ENCODE measurements at places on chromosomes 2 and 18.

DNA sequence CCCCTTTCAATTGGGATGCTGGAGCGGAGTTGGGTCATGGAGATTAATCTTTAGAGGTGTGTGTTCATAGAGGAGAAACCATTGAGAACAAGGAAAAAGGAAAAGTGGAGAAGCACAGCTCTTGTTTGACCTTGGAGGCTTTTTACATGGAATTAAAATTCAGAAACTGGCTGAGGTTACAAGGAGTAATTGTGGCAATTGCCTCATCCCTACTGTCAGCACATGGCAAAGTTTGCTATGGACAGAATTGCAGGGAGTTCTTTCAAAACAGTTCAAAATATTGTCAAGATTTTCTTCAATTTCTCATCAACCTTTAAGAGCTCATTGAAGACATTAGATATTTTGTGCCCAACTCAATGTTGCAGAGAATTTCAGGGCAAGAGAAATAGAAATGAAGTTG is 232.7 kb downstream of the SLC8A1 start:
- no peak for DNase-seq

DNA sequence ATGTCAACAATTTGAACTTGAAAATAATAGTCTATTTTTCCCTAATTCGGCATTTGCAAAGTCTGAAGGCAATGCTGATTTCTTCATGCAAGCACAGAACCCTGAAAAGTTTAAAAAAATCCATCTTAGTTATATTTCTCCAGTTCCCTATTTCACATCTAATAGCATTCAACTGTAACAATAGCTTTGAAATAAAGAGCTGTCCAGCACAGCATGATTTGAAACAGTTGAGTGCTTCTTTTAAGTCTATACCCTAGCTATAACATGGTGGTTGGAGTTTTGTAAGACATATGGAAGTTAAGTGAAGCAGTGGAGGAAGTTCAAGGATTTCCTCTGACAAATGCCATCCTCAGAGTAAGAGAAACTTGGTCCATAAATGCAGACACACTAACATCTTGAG is 691.9 kb downstream of the ERBB4 start:
- no peak for DNase-seq

GRCh38 chr2:62343206-62343605 is 147.3 kb downstream of the B3GNT2 start:
- no peak for DNase-seq

- DNase-seq: no peak
These were observed 25.6 kb downstream of the ZNF407 start for GRCh38 chr18:74623047-74623816.

DNA sequence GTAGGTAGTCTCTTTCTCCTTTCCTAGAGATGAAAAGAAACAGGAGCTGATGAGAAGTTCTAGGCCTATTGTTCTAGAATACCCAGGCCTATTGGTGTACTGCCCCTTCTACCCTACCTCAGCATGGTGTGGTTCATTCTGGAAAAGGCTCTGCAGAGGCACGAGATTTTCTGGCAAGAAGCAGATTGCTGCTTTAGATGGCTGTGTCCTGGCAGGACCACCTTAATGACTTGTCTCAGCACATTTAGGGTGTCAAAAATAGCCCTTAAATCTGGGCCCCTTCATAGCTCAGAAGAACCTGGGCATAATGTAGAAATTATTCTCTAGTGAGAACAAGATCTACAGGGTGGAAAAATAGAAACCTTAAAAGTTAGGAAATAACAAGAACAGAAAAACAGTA is 87.9 kb downstream of the BCL2L11 start:
- no peak for DNase-seq

GRCh38 chr2:105795575-105795934 is 50.8 kb downstream of the NCK2 start:
- DNase-seq: peak; percentile 62

- DNase-seq: no peak
These were observed 120.0 kb upstream of the TRIB2 start for GRCh38 chr2:12596771-12597170.

DNA sequence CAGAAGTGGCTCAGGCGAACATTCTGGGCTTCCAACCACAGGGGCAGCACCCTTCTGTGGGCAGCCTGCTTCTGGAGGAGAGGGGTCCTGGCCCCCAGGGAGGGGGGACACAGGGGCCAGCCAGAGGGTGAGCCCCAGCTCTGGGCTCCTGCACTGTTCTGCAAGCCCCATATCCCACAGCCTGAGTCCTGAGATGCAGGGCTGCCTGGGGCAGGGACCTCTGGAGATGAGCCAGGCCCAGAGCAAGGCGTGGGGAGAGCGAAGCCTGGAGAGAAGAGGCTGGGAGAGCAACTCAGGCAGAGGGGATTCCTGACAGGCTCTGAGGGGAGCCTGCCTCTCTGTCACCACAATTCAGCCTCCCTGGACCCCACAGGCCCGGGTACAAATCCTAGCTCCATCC is 13.5 kb upstream of the PRSS56 start:
- no peak for DNase-seq

- DNase-seq: no peak
These were observed 367.9 kb downstream of the MTX2 start for GRCh38 chr2:176637142-176637485.

DNA sequence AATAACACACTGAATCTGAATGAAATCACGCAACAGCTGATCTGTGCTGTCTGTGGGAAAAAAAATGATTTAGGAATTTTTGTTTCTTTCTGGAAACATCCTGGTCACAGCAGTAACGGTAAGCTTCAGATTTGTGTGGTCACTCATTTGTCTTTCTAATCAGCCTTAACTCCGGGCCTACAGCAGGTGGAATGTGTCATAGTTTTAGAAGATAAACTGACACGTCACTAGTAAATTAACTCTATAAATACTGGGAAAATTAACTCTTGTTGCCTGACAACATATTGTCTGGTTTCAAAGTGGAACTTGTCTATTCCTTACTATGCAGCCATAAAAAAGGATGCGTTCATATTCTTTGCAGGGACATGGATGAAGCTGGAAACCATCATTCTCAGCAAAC is 58.1 kb upstream of the NCK2 start:
- no peak for DNase-seq

GRCh38 chr2:65658881-65659280 is 226.5 kb upstream of the SPRED2 start:
- no peak for DNase-seq

GRCh38 chr2:119548516-119549120 is 4.4 kb downstream of the CFAP221 start:
- no peak for DNase-seq

DNA sequence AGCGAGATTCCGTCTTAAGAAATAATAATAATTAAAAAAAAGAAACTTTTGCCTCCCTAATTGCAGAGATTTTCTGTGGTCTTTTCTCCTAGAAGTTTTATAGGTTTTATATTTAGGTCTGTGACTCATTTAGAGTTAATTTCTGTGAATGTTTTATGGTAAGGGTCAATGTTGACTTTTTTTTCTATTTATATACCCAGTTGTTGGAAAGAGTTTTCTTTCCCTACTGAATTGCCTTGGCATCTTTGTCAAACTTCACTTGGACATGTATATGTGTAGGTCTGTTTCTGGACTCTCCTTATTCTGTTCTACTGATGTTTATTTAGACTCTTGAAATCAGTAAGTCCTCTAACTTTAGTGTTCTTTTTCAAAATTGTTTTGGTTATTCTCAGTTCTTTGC is 5.5 kb downstream of the ZNF512 start:
- no peak for DNase-seq

DNA sequence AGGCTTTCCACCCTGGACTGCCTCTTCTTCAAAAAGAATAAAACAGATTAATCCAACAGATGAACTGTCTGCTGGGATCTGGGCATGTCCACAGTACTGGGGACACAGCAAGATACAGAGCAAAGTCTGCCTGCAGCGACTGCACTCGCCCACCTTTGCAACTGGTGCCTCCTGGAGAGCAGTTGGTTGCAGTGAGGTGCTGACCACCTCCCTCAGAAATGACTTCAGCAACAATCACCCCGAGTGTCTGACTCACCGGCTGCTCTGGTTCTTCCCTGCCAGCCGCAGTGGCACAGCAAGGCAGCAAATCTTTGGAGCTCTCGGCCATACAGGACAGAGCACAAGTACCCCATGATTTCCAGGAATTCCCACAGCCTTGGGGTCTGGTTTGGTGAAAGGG is 179.7 kb downstream of the ANAPC1 start:
- peak; percentile 29 for DNase-seq

DNA sequence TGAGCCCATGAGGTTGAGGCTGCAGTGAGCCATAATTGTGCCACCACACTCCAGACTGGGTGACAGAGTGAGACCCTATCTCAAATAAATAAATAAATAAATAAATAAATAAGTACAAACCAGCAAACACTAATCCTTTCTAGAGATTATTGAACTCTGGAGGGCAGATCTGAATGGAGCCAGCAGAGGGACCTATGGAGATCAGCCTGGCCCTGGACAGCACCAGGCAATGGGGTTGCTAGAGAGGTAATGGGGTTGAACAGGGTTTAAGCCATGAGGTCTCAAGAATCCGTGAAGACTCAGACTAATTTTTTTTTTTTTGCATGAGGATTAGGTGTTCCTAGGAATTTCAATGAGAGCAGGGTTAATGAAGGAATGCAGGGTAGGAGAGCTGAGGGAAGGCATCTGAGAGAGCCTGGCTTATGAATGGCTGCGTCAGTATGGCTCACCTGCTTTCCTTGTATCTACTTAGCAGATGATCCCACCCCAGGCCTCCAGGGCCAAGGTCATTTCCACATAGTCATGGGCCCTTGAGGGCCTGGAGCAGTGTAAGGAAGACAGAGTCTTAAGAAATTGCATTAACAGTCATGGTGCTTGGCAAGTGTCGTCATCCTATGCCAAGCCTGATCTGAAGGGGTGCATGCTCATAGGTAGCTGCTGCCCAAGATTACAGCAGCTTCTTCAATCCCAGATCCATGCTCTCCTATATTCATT is 34.6 kb upstream of the IL37 start:
- no peak for DNase-seq

DNA sequence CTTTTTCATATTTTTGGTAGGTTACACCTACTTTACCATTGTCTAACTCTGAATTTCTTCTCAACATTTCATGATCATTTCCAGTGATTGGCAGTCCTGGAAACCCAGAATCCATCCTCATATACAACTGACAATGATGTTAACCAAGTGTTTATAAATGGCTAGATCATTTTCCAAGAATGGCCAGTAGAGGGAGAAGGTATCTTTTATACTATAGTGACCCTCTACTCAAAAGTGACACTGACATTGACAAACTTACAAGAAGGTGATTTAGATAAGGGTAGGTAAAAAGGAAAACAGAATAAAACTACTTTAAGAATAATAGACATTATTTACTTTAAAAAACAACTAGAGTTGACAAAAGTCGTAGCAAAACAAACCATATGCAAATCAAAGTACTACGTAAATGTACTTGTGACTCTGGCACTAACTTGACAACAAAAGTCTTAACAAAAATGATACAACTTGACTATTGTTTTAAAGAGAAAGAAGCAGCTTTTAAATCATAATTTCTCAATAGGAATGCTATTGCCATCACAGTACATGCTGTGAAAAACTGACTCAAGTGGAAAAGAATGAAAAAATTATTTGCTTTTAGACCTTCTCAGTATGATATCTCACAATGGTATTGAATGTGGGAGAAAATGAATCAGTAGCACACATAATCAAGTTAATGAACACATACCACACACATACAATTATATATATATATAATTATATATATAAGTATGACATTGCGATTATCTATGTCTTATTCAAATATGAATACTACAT is 76.6 kb upstream of the GRB14 start:
- DNase-seq: peak; percentile 1

DNA sequence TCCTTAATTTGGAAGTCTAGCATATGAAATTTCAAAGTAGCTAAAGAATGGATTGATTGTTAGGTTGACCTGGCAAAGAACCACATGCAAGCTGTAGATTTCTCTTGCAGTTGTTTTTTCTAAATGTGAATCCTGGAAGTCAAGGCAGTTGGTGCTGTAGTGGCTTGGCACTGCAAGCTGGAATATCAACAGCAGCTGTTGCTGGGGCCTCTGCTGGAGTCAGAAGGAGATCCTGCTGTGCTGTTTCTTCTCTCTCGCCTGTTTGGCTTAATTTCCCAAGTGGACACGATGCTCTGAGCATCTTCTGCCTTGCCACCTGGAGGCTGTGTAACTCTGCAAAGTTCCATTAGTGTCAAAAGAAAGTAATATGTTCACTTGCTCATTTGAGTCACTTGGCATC is 12.6 kb downstream of the PIK3C3 start:
- DNase-seq: no peak

- no peak for DNase-seq
These were observed 7.4 kb downstream of the PTRHD1 start for GRCh38 chr2:24785671-24786321.

DNA sequence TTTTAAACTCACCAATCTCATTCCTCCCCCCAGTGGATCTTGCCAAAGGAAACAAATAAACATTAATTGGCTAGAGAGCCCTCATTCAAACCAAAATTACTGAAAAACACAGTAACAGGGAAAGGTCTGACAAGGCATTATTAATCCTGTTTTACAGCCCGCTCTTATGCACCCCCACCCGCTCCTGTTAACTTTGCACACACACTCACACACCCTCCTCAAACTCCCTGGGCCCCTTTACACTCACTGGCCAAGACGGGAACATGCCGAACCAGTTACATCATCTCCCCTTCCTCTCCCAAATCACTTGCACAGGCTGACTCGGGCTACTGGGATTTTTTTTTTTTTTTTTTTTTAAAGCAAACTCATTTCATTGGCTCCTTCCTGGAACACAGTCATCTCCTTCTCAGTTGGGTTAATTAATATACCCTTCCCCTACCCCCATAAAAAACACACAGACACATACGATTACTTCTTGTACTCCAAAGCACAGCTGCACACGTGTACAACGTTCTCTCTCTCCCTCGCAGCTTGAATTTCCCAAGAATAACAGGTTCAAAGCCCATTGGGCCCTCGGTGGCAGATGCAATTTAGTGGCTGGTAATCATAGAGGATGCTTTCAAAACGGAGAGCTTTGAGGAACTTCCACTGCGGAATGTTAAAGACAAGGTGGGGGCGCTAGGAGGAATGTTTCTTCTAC is 31.8 kb downstream of the KLF7 start:
- no peak for DNase-seq

GRCh38 chr18:6563896-6564295 is 149.2 kb upstream of the L3MBTL4 start:
- no peak for DNase-seq

DNA sequence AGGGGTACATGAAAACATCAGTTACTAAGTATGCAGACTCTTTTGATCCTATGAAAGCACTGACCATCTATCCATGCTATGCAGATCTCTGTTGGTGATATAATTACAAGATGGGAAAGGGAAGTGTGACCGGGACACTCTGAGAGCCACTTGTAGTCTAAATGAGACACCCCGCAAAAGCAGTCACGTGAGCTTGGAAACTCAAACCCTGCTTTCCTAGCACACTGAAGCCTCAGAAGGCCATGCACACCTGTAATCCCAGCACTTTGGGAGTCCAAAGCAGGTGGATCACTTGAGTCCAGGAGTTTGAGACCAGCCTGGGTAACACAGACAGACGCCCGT is 137.5 kb downstream of the INO80D start:
- DNase-seq: no peak

DNA sequence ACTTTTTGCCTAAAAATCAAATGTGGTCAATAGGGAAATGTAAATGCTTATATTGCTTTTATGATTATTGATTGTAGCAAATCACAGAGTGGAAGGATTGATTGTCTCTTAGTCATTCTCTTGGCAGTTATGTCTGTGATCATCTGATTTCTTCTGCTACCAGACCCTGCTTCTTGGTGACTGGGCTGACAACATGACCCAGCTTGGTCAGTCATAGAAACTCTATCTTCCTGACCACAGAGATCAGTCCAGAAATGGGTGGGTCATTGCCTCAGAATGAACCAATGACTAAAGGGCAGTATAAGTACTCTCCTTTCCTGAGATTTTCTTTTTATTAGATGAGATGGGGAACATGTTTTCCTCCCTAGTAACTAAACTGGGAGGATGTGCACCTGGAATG is 87.6 kb downstream of the MAIP1 start:
- no peak for DNase-seq
